Stimulated activated effector memory CD8-positive, alpha-beta T cell treated with anti-CD3 and anti-CD28 coated beads, Interleukin-12 subunit alpha, Interleukin-12 subunit beta, amount 100 ng/mL, for 72 hours (primary cell): ENCODE measurements at places on chromosomes 5 and 9.

- DNase-seq: no peak
These were observed 82.2 kb upstream of the RFX3 start for GRCh38 chr9:3608011-3608410.

- DNase-seq: no peak
These were observed 100.0 kb downstream of the BASP1 start for GRCh38 chr5:17317473-17317872.

- no peak for DNase-seq
These were observed 36.3 kb downstream of the FAM163B start for GRCh38 chr9:133572821-133573361.

- no peak for DNase-seq
These were observed 18.3 kb downstream of the RFX3 start for GRCh38 chr9:3507395-3508077.

GRCh38 chr5:164394686-164395194 is 889.3 kb downstream of the MAT2B start:
- DNase-seq: no peak

DNA sequence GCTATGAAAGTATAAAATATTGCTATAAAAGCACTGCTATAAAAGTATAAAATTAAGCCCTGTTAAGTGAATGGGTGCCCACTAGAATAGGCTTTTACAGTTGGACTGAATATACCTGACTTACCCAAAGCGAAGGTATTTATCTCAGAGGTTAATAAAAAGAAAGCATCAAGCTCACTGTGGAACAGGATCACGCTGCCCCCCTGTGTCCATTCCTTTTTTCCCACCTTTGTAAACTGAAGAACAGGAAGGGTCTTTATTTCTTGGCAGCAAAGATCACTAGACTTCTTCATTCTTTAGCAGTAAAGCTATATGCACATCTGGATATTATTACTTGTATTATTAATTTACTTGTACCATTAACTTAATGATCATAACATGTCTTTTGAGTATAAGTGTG is 22.1 kb upstream of the PLPP6 start:
- DNase-seq: no peak
